ENCODE measurements at places on chromosomes 12 and 14.

GRCh38 chr14:66657780-66658179 is 149.8 kb downstream of the GPHN start:
- DNase-seq, result no peak

DNA sequence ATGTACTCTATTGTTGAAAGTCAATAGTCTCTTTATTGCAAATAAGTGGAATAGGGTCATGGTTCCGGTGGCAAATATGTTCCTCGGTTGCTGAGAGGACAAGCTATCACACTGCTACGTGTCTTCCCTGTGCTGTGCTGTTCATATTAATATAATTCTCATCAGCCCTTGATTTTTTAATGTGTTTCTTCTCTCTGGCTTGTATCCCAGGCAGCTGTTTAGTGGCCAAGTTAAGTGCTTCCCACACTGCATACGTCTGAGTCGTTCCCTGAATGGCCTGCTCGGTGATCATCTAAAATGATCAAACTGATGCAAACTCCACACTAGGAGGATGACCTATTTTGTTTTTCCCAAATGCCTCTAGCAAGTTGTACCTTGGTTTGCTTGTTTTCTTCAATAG is 186.4 kb downstream of the ANO6 start:
- DNase-seq, result no peak

GRCh38 chr14:28773861-28774691 is 7.5 kb downstream of the FOXG1 start:
- no peak for DNase-seq

- no peak for DNase-seq
Observed at GRCh38 chr14:75406102-75406501, 21.7 kb upstream of the JDP2 start.

GRCh38 chr12:105840384-105840783 is 298.4 kb downstream of the NUAK1 start:
- no peak for DNase-seq

GRCh38 chr12:124536641-124537040 is 30.8 kb downstream of the NCOR2 start:
- no peak for DNase-seq

DNA sequence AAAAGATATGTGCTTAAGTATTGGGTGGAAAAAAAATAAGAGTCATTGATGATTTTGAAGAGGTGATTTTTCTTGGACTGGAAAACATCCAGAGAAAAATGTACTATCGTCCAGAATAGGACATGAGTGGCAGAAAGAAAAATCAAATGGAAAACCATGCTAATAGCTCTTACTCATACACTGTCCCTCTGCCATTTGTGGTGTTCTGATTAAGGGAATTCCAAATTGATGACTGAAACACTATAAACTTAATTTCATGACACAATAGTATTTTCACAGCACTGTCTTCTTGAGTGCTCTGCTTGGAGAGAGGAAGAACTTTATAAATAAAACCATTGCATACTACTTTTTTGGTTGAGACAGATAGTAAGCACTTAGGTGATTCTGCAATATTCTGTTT is 72.4 kb downstream of the USP15 start:
- no peak for DNase-seq
